ENCODE measurements at places on chromosomes 12 and 14. TPM values are rescaled to one million over a fixed set of nuclear protein-coding genes. Genes with fewer than 3 reads are reported as not detected.

Gene TUNAR
- total RNA-seq = not detected

Gene PNP
- 84.8 TPM for total RNA-seq

DNA sequence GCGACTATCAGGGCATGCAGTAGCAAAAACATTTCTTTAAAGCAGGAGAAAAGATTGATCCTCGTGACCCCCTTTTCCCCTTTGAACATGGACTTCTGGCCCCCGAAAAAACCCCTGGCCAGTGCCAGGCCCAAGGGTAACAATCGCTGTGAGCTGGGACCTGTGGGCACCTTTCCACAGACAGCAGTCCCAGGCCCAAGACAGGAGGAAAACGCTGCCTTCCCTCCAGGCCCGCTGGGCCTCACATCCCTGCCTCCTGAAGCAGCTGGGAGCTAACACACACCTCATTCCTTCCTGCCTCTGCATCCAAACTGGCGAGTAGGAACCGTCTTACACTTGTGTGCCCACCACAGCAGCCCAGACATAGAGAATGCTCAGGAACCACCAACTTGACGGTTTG is 1.2 kb downstream of the VWF start:
- DNase-seq = no peak

GRCh38 chr12:19801941-19802340 is 362.6 kb downstream of the AEBP2 start:
- DNase-seq = no peak

DNA sequence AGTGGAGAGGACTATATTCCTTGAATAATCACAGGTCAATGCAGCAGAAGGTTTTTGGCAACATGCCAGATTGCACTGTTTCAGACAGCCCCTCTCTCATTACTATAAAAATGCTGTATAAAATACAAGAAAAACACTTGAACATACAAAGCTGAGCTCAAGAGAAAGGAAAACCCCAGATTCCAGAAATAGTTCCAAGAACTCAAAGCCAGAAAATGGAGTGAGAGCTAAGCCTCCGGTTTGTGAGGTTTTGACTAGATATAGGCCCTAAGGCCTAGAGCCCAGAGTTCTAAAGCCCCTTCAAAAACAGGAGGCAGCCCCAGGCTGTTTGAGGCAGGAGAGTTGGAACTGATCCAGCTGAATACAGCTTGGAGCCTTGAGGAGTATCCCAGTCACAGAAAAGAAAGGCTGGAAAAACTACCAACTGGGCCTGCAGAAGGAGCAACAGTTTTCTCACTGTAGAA is 29.4 kb upstream of the ACTN1 start:
- DNase-seq = peak; percentile 54

DNA sequence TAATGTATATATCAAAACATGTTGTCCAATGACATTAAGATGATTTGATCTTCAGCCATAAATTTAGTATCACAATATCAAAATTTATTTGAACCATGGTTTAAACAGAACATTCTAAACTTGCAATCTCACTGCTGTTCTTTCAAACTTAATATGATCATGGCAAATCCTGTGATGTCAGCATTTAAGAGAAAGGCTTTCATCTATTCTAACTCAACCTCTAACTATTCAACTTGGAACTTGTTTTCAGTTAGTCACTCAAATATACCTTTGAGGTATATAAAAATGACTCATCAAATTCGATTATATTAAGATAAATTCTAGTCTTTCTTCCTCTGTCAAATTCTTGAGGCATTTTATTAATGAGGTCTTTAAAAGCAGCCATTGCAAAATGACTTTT is 747.0 kb upstream of the FLRT2 start:
- DNase-seq = no peak

DNA sequence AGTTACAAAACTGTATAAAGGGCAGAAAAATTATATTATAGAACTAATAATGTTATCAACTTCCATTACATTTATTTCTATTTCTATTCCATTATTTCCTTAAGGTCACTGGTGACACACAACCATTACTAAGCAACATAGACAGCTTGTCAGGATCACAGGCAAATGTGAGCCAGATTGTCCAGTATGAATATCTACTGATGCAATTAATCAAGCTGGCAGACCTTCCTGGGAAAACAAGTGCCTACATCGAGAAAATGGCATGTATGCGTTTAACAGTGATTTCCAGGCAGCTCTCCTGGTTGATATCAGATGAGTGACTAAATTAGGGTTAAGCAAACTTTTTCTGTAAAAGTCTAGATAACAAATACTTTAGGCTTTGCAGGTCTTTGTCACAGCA is 36.9 kb upstream of the TSPAN8 start:
- DNase-seq = no peak
